ENCODE measurements at places on chromosomes 4 and X.

DNA sequence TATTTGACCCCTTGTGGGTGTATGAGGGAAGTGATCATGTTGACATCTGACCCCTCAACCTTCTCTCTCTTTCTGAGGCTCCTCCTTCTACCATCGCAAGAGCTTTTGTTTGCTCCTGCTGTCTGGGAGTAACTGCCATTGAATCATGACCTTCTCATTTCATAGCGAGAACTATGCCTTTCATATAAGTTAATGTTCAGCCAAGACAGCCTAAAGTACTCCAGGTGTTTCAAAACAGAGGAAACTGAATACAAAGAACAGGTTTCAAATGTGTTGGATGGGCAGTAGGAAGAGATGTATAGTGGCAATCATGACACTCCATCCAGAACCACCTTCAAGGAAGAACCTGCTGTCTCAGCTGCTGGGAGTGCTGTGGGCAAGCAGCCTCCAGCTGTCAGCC, 403.1 kb downstream of the MID1IP1 start:
- DNase-seq = no peak

- no peak for DNase-seq
Measured at GRCh38 chr4:113684534-113685091, 76.9 kb downstream of the CAMK2D start.

GRCh38 chr4:137299281-137299680, 233.0 kb downstream of the PCDH18 start:
- DNase-seq = no peak

- DNase-seq = no peak
Measured at GRCh38 chrX:23930894-23931604, 23.2 kb downstream of the CXorf58 start.

DNA sequence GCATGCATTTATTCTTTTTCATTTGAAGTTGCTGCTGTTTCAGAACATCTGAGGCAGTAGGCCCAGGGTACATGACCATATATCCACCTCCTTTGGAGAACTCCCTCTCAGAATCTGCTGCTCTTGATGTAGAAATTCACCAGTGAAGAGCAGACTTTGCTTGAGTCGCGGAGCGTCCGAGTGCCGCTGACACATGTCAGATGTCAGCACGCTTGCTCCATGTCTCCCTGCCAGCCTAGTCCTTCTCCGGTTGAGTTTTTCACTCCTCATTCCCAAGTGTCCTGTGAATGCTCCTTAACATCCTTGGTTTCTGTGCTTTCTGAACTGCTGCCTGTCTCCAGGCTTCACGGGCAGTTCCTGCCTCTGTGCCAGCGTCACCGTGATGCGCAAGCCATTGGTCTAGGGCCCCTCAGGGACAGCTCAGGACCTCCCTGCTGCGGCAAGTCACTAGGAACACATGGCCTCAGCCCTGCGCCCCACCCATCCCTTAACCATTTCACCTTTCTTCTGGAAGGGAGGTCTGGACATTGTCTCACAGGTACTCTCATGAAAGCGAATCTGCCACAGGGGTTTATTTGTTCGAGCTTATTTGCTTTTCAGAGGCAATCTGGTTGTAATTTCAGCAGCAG, 93.1 kb upstream of the RBPJ start:
- DNase-seq = no peak

DNA sequence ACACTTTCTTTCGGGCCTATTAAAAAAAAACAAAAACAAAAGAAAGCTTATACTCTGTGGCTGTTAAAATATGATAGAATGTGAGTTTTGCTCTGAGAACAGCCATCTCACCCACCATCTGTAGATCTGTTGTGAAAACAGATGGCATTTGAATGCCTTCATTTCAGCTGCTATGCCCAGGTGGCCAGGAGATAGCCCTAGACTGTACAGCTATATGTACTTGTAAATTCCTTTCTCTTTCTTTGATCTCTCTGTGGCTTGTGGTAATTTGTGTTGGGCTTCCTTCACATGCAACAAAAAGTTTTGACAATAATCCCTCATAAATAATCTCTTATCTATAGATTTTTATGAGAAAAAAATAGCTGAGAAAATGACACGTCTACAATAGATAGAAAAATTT, 38.1 kb downstream of the PNPLA4 start:
- DNase-seq = no peak

DNA sequence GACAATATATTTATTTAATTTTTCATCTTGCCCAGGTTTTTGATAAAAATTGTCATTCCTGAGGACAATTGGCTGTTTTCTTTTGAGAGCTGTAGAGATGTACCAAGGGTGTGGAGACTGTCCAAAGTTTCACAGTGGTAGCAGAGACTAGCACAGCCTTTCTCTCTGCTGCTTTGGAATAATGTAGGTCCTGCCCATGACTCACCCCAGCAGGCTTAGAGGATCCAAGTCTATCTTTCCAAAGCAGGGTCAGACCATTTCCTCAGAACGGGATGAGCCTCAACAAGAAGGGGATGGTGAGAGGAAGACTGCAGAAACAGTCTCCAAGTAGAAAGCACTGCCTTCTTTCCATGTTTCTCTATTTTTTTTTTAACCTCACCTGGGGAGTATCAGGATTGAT, 131.5 kb upstream of the RPL34 start:
- no peak for DNase-seq

GRCh38 chr4:6200011-6200921, at the start of gene JAKMIP1:
JAKMIP1 (minus strand) TSS chr4:6200549; CDS start chr4:6112850, 87,699 bp downstream.
- DNase-seq = peak; percentile 75

DNA sequence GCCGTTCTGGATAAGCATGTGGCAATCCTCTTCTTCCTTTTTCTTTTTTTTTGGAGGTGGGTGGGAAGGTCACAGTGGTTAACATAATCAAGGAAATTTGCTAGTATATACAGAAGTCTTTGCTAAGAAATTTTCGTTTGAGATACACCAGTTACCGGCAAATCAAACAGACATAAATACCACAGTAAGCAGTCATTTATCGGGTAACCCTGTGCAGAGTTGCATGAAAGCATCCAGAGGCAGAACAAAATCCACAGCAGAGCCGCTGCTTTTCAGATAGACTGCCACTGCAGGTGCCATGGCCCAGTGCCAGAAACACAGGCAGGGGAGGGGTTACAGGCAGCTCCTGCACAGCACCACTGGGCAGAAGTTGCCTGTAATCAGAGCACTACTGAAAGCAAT, 179.1 kb upstream of the MAB21L2 start:
- no peak for DNase-seq

DNA sequence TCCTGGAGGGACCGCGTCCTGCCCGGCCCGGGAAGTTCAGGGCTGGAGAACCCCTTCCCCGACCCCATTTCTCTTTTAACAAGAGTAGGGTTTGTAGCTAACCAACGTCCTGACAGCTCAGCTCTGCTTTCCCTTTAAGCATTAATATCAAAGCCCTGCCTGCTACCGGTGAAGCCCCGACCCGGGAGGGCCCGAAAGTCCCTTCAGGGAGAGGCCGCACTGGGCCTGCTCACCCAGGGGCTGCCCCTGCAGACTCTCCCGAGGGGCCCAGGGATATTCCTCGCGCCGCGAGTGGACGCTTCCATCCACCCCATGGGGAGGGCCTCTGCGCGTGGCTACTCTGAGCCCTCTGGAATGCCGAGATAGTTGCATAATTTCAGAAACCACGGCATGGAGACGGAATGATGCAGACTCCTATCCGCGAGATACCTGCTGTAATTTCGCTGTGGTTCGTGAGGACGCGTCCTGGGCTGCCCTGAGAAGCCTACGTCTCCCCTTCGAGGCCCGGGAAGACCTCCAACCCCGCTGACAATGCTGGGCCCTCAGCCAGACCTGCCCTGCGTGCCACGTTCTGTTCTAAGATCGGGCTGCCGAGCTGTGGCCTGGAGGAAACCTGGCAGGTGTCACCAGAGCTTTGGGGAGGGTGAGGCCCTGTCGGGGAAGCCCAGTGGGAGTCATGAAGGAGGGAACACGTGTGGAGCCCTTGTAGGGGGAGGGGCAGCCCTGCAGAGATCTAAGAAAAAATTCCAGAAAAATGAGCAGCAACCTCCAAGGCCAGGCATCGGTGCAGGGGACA, 999 bp upstream of the CTBP1 start:
- no peak for DNase-seq

- no peak for DNase-seq
Measured at GRCh38 chrX:52821079-52821760, 10.1 kb downstream of the XAGE5 start.

DNA sequence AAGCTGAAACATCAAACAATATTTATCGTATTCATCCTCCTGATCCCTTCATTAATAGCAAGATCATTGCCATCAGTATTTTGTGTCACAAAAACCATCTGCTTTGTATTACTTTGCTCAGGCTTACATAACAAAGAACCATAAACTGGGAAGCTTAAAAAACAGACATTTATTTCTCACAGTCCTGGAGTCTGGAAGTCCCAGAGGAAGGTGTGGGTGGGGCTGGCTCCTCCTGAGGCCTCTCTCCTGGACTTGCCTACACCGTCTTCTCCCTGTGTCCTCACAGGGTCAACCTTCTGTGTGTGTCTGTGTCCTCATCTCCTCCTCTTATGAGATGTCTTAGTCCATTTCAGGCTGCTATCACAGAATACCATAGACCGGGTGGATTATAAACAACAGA, 61.3 kb upstream of the MXRA5 start:
- no peak for DNase-seq
